ENCODE measurements at places on chromosomes 2 and 18.

GRCh38 chr2:175181877-175182308 lies 383 bp upstream of the ATP5MC3 start:
- DNase-seq, result no peak

GRCh38 chr2:169877398-169877797 lies 50.1 kb downstream of the UBR3 start:
- peak; percentile 23 for DNase-seq

DNA sequence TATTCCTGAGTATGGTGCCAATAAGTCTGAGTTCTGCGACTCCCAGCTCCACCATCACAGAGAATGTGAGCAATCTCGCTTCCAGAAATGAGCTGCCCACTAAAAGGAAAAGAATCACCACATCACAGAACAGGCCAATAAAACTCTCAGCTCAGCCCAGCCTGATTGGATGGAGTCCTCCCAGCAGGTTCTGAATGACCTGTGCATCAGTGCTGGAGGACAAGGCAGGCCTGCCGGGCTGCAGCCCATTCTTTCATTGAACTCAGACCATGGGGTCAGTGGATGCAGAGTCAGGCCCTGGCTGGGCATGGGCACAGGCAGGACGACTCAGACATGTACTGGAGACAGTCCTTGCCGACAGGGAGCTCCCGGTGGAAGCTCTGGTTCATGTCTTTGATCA lies 132.7 kb upstream of the REV1 start:
- DNase-seq, result no peak

DNA sequence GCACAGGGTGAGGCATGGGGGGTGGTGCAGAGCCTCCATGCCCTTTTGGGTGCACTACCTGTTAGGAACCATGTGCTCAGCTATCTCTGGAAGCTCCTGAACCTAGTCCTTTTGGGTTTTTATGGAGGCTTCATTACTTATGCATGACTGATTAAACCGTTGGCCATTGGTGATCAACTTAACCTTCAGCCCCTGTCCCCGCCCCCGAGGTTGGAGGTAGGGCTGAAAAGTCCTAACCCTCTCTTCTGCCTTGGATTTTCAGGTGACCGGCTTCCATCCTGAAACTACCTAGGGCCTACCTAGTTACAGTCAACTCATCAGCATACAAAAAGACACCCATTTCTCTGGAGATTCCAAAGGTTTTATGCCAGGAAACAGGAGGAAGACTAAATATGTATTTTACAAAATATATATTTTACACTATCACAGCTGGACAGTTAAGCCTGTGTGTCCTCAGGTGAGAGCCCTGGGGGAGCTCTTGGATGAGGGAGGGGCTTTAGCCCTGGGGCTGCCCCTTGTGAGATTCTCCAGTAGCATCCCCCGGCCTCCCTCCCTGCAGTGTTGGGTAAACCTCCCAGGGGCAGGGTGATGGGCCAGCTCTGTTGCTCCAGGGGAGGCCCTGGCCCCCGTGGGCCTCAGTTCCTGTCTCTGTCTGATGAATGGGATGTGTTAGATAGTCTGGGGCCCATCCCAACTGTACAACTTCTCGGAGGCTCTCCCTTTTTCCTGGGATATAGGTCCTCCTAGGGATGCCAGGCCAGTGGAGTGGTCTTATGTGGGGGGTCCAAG lies 24.1 kb downstream of the GLI2 start:
- DNase-seq, result no peak

DNA sequence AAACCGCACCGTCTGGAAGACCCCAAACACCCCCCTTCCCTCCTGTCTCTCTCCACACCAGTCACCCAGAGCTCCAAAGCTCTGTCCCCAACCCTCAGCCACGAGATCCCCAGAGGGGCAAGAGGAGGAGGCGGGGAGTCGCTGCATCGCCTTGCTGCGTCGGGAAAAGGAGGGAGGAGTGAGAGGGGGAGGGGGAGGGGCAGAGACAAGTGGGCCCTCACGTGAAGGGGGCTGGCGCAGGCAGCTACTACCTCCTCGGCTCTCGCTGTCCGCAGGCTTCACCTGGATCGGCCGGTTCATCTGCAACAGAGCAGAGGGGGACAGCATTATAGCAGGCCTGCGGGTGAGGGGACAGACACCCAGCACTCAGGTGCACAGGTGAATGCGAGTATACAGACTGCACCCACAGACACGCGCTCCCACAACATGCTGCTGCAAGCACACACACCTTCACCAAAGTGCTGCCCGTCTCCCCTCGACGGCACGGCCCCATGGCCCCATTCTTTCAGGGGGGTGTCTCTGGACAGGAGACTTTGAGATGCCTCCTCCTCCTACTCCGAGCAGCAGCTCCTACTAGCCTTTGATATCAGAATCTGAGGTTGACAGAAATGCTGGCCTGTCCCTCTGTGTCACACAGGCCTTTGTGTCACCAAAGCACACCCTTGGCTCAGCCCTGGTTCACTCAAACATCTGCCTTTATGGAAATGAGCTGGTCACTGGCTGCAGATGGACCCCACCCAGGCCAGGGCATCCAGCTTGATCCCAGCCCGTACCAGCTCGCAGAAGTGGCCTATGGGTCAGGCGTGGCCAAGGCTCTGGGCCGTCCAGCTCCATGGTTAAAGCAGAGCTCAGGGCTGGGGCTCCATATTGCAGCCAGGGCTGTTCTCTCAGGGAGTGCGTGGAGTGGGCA lies 243.8 kb downstream of the CELF4 start:
- no peak for DNase-seq

DNA sequence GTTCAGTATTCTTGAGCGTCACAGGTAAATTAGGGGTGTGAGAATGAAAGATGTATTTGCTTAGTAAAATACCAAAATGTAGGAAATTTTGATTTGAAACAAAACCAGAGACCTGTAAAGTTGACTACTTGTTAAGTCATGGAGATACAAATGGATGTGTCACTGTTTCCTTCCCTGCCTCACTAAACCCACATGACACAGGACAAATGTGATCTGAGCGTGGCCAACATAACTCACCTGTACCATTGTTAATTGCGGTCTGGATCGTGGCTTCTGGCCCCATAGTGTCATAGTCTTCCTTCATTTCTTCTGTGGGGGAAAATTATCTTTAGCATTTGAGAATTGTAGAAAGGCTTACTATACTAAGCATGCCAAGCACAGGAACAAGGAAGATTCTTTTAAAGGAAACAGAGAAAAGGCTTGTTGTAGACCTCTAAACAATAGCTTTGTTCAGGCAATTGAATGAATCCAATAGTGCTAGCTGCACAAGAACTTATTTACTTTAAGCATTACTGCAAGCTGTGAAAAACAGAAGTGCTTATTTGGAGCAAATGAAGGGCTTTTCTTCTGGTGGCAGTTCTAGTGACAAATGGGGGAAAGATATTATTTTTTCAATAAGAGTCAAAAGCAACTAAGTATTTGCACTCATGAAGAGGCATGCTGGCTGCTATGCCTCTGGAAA lies 95.2 kb downstream of the ZEB2 start:
- no peak for DNase-seq
